SJCRH30 (cell line): ENCODE measurements at places on chromosomes 6 and 20.

GRCh38 chr20:14374196-14374595 is 36.8 kb upstream of the FLRT3 start:
- no peak for DNase-seq
- H3K27ac ChIP-seq = no peak overlapping the region
- peaks cover 13% of the 10 kb centered on the region for H3K4me1 ChIP-seq
- H3K4me3 ChIP-seq = no peak overlapping the region
- H3K36me3 ChIP-seq = no peaks in the 10 kb centered on the region

DNA sequence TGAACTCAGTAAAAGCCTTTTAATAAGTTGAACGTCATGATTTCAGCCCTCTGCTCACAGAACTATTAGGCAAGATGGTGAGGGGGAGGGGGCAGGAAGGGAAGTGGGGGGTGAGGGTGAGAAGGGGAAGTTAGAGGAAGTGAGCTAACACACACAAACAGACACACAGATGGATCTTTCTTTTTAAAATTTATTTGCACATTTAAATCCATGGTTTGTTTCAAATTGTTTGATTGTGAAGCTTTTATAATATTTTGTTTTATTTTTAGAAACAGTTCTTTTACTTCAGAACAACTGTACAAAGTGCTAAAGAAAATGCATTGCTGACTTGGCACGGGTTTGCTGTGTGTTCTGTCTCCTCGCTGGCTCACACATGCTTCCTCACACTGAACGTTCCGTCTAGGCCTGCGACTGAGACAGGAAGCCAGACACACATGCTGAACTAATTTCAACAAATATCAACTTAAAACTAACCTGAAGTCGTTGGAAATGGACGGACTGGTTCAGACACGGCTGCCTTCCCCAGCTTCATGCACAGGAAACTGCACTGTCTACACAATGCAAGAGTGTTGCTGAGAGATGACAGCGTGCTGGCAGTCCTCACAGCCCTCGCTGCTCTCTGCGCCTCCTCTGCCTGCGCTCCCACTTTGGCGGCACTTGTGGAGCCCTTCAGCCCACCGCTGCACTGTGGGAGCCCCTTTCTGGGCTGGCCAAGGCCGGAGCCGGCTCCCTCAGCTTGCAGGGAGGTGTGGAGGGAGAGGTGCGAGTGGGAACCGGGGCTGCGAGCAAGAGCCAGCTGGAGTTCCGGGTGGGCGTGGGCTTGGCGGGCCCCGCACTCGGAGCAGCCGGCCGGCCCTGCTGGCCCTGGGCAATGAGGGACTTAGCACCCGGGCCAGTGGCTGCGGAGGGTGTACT is 8.1 kb upstream of the ZBP1 start:
- no peak overlapping the region for H3K4me3 ChIP-seq
- H3K27ac ChIP-seq = no peak overlapping the region
- no peak for DNase-seq
- H3K27me3 ChIP-seq = no peaks in the 10 kb centered on the region
- no peaks in the 10 kb centered on the region for H3K36me3 ChIP-seq
- H3K4me1 ChIP-seq = no peaks in the 10 kb centered on the region

GRCh38 chr20:36203861-36204260 is 32.4 kb upstream of the AAR2 start:
- H3K4me3 ChIP-seq = no peak overlapping the region
- H3K36me3 ChIP-seq = no peaks in the 10 kb centered on the region
- H3K27me3 ChIP-seq = peaks cover 7% of the 10 kb centered on the region; the same call in 1 of the 2 replicates
- H3K27ac ChIP-seq = no peak overlapping the region
- no peaks in the 10 kb centered on the region for H3K4me1 ChIP-seq
- DNase-seq = no peak

GRCh38 chr6:54106727-54107126 is 4.5 kb upstream of the MLIP start:
- no peak for DNase-seq
- no peaks in the 10 kb centered on the region for H3K36me3 ChIP-seq
- H3K4me1 ChIP-seq = no peaks in the 10 kb centered on the region
- no peak overlapping the region for H3K27ac ChIP-seq
- no peak overlapping the region for H3K4me3 ChIP-seq
- H3K27me3 ChIP-seq = no peaks in the 10 kb centered on the region

- H3K27me3 ChIP-seq = no peaks in the 10 kb centered on the region
- no peak overlapping the region for H3K27ac ChIP-seq
These were observed 86.1 kb upstream of the EYA2 start for GRCh38 chr20:46808565-46808964.

- H3K27ac ChIP-seq = no peak overlapping the region
- H3K36me3 ChIP-seq = no peaks in the 10 kb centered on the region
- H3K4me3 ChIP-seq = no peak overlapping the region
- DNase-seq = no peak
- H3K4me1 ChIP-seq = no peaks in the 10 kb centered on the region
These were observed 41.0 kb downstream of the GPLD1 start for GRCh38 chr6:24448396-24448795.

GRCh38 chr20:62376112-62377063 is 9.3 kb upstream of the LAMA5 start:
- no peaks in the 10 kb centered on the region for H3K36me3 ChIP-seq
- H3K27ac ChIP-seq = peak overlapping the region; percentile 0; the same call in 1 of the 2 replicates
- H3K4me1 ChIP-seq = peaks cover 56% of the 10 kb centered on the region

- no peaks in the 10 kb centered on the region for H3K36me3 ChIP-seq
- no peaks in the 10 kb centered on the region for H3K4me1 ChIP-seq
- H3K27ac ChIP-seq = no peak overlapping the region
- DNase-seq = peak; percentile 7
- H3K27me3 ChIP-seq = no peaks in the 10 kb centered on the region
- H3K4me3 ChIP-seq = no peak overlapping the region
These were observed 103.5 kb downstream of the LAMP5 start for GRCh38 chr20:9617940-9618339.

GRCh38 chr20:5596401-5597193 is 153.6 kb upstream of the SHLD1 start:
- H3K4me3 ChIP-seq = no peak overlapping the region
- DNase-seq = no peak
- no peaks in the 10 kb centered on the region for H3K27me3 ChIP-seq
- no peak overlapping the region for H3K27ac ChIP-seq
- no peaks in the 10 kb centered on the region; the same call in 1 of the 2 replicates for H3K4me1 ChIP-seq

- no peak for DNase-seq
- no peaks in the 10 kb centered on the region for H3K4me1 ChIP-seq
These were observed 76.7 kb upstream of the LAMA2 start for GRCh38 chr6:128806261-128806660.

GRCh38 chr6:44674226-44675155 is 287.0 kb downstream of the CDC5L start:
- H3K36me3 ChIP-seq = no peaks in the 10 kb centered on the region
- H3K4me1 ChIP-seq = peaks cover 62% of the 10 kb centered on the region
- DNase-seq = peak; percentile 36
- H3K27me3 ChIP-seq = no peaks in the 10 kb centered on the region
- H3K27ac ChIP-seq = no peak overlapping the region

GRCh38 chr6:31152781-31153180 is 4.8 kb downstream of the CCHCR1 start:
- DNase-seq = no peak
- H3K4me1 ChIP-seq = peaks cover 2% of the 10 kb centered on the region; the same call in 1 of the 2 replicates
- H3K27ac ChIP-seq = no peak overlapping the region
- no peaks in the 10 kb centered on the region for H3K27me3 ChIP-seq

DNA sequence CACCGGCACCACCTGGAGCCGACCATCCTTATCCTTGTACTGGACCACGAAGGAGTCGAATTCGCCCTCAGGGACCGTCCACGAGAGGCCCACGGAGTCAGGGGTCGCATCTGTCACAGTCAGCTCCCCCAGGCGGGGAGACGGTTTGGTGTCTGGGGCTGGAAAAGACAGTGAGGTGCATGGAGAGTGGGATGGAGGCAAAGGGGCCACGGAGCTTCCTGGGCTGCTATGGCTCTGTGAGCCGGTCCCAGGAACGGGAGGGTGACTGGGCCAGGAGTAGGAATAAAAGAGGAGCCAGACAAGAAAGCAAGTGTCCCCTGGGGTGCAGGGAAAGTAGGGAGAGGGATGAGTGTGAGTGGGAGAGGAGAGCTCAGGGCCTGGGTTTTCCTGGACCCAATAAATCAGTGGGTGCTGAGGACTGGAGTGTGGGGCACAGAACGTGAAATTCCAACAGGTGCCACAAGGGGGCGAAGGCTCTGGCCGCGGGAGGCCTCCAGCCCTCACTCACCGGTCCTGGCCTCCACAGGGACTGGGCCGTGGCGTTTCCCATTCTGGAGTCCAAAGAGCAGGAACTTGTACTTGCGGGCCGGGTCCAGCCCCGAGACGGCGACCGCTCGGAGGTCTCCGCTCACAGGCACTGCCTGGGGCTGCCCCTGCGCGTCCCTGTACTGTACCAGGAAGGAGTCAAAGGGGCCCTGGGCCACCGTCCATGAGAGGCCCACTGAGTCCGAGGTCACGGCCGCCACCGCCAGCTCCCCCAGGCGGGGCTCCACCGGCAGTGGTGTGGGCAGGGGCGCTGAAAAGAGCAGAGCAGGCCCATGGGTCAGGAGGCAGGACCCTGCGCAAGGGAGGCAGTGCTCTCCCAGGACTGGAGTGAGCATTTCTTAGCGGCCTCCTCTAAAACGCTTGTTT is 9.9 kb downstream of the CYP21A2 start:
- DNase-seq = peak; percentile 70
- peaks cover 8% of the 10 kb centered on the region for H3K4me1 ChIP-seq
- no peak overlapping the region for H3K4me3 ChIP-seq
- no peak overlapping the region for H3K27ac ChIP-seq
- H3K36me3 ChIP-seq = no peaks in the 10 kb centered on the region

- no peaks in the 10 kb centered on the region for H3K4me1 ChIP-seq
- peaks cover 6% of the 10 kb centered on the region for H3K36me3 ChIP-seq
- no peak overlapping the region for H3K27ac ChIP-seq
These were observed 36.9 kb upstream of the FANCE start for GRCh38 chr6:35415065-35415891.

DNA sequence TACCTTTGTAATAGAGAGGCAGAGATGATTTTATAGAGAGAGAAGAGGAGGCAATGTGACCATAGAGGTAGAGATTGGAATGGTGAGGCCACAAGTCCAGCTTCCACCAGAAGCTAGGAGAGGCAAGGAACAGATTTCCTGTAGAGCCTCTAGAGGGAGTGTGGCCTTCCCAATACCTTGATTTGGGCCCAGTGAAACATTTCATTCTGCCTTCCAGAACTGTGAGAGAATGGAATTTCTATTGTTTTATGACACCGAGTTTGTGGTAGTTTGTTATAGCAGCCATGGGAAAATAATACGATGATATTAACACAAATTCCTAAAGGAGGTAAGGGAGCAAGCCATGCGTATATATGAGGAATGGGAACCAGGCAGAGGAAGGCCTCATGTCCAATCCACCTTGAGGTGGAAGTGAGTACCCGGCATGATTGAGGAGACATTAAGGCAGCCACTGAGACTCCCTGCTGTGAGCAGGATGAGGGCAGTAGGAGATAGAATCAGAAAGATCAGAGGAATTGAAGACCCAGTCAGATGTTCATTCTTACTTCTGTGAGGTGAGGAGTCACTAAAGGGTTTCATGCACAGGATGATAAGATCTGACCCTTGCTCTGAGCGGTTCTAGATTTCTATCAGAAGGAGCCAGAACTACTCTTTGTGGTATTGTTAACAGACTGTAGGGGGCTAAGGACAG is 636.3 kb upstream of the IMPG1 start:
- no peak for DNase-seq
- no peaks in the 10 kb centered on the region for H3K27me3 ChIP-seq
- H3K4me1 ChIP-seq = no peaks in the 10 kb centered on the region
- H3K27ac ChIP-seq = no peak overlapping the region
- H3K36me3 ChIP-seq = no peaks in the 10 kb centered on the region
- no peak overlapping the region for H3K4me3 ChIP-seq

- H3K27me3 ChIP-seq = no peaks in the 10 kb centered on the region
- H3K4me1 ChIP-seq = peaks cover 16% of the 10 kb centered on the region
- H3K36me3 ChIP-seq = no peaks in the 10 kb centered on the region
- no peak for DNase-seq
- no peak overlapping the region for H3K4me3 ChIP-seq
These were observed 98.7 kb upstream of the PMEPA1 start for GRCh38 chr20:57808264-57809070.

GRCh38 chr6:135537741-135538301 is 40.3 kb upstream of the AHI1 start:
- no peaks in the 10 kb centered on the region for H3K36me3 ChIP-seq
- H3K27me3 ChIP-seq = no peaks in the 10 kb centered on the region
- H3K4me1 ChIP-seq = no peaks in the 10 kb centered on the region
- no peak overlapping the region for H3K27ac ChIP-seq
